ENCODE measurements at places on chromosomes 4 and X. TPM values are rescaled to one million over a fixed set of nuclear protein-coding genes. Genes with fewer than 3 reads are reported as not detected.

DOCK11 gene
- total RNA-seq: 14.7 TPM

BRS3 gene
- not detected for total RNA-seq

RHOXF2 gene
- not detected for total RNA-seq

CCNB3 gene
- 0.18 TPM for total RNA-seq

JCHAIN gene
- 0.83 TPM for total RNA-seq

GPM6B gene
- total RNA-seq: 5.9 TPM

ADH6 gene
- not detected for total RNA-seq

CXCL8 gene
- total RNA-seq: 3.3 TPM

CDKL5 gene
- total RNA-seq: 9.7 TPM

GPRIN3 gene
- total RNA-seq: not detected

SOD3 gene
- 0.28 TPM for total RNA-seq

DHX15 gene
- 172 TPM for total RNA-seq

PF4V1 gene
- not detected for total RNA-seq

C4orf36 gene
- total RNA-seq: 0.28 TPM

RWDD4 gene
- 8.8 TPM for total RNA-seq

CDS1 gene
- total RNA-seq: under 0.01 TPM

RBM47 gene
- total RNA-seq: 0.83 TPM

COX7B2 gene
- total RNA-seq: not detected

CT47A1 gene
- total RNA-seq: not detected

STK26 gene
- total RNA-seq: 0.28 TPM

XAGE2 gene
- not detected for total RNA-seq

MAGEA4 gene
- not detected for total RNA-seq

ADAM29 gene
- total RNA-seq: not detected

FATE1 gene
- not detected for total RNA-seq

TRIM75 gene
- total RNA-seq: not detected

TLL1 gene
- total RNA-seq: not detected

MUC7 gene
- not detected for total RNA-seq

AFP gene
- total RNA-seq: 1.3 TPM

TBC1D8B gene
- total RNA-seq: 10.4 TPM

PCDH7 gene
- total RNA-seq: 44.1 TPM

TLR10 gene
- not detected for total RNA-seq

IGSF1 gene
- not detected for total RNA-seq

SPANXB1 gene
- not detected for total RNA-seq

AKAP4 gene
- not detected for total RNA-seq

TMPRSS11D gene
- not detected for total RNA-seq

RAB41 gene
- not detected for total RNA-seq

LPAR4 gene
- not detected for total RNA-seq

ATP11C gene
- total RNA-seq: 40.0 TPM

FHIP1A gene
- total RNA-seq: 0.18 TPM

RIPPLY1 gene
- not detected for total RNA-seq

FAM199X gene
- 13.8 TPM for total RNA-seq

APELA gene
- not detected for total RNA-seq

GAGE12H gene
- total RNA-seq: not detected

ARL9 gene
- total RNA-seq: 0.28 TPM

DCAF4L1 gene
- total RNA-seq: 0.18 TPM

DUSP9 gene
- under 0.01 TPM for total RNA-seq

RELL1 gene
- 53.6 TPM for total RNA-seq

FOXR2 gene
- total RNA-seq: not detected

FAT1 gene
- total RNA-seq: 519 TPM

IGFBP7 gene
- total RNA-seq: 33.2 TPM

NR3C2 gene
- 1.9 TPM for total RNA-seq

Measured in IMR-90 (cell line).